Stimulated activated CD4-positive, alpha-beta T cell treated with anti-CD3 and anti-CD28 coated beads, Interleukin-15, amount 100 ng/mL, for 24 hours (primary cell): ENCODE measurements at places on chromosomes 2 and 18.

DNA sequence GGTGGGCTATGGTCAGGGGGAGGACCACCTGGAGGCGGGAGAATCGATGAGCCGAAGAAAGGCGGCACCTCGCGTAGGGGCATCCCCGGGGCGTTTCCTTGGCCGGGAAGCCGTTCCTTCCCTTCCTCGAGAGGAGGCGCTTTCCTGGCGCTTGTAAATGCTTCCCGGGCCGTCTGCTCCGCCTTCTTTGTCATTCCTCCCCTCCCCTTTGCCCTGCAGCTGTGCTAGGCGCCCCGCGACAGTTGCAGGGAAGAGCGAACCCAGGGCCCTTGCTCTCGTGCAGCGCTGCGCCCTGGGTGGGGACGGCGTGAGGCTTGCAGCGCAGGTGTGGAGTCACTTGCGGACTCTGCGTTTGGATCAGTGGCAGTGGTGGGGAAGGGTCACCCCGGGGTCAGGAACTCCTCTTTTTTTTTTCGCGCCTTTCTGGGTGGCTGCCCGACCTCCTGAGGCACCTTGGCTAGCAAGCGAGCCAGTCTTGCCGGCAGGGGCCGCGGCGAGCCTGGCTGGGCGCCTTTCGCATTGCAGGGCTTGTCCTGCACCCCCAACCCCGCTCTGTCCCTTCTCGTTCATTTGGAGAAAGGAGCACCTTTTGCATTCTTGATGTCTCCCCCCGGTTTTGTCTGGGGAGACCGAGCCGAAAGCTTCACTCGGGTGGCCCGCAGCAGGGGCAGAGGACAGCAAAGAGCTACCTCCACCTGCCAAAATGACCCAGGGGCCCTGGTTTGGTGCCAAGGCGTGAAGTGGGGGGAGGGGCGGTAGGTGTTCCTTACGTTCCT, 858 bp downstream of the KCNS3 start:
- DNase-seq: peak; percentile 34

- no peak for DNase-seq
Observed at GRCh38 chr2:44330801-44331200, 30.5 kb downstream of the PREPL start.

- no peak for DNase-seq
Observed at GRCh38 chr2:223635080-223635479, 32.9 kb upstream of the SCG2 start.

GRCh38 chr2:98897746-98898145, 38.3 kb downstream of the CRACDL start:
- DNase-seq: no peak

- DNase-seq: no peak
Observed at GRCh38 chr2:55839182-55839819, 84.3 kb downstream of the EFEMP1 start.

DNA sequence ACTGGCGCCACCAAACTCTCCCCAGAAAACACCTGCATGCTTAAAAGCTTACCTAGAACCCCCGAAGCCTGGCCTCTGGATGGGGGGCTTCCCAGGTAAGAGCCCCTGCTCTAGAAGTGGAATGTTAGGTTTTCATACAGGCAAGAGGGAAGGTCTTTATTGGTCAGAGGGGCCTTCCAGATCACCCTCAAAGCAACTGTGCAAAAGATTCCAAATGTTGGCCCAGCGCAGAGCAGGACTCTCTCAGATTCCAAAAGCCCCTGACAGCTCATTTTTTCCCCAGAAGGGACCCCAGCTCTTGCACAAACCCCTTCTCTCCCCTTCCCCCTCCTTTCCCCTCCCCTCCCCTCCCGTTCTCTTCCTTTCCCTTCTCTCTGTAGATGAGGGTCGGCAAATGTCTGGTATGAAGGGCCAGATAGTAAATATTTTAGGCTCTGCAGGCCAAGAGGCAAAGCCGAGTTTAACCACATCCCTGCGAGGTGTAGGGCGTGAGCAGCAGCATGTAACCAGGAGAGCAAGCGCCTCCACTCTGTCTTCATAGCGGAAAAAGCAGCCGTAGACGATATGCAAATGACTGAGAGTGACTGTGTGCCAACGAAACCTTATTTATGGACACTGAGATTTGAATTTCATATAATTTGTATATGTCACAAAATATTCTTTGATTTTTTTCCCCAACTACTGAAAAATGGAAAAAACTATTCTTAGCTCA, 116.9 kb downstream of the SMAD7 start:
- peak; percentile 81 for DNase-seq

GRCh38 chr18:56252456-56252855, 385.9 kb downstream of the TXNL1 start:
- no peak for DNase-seq

- DNase-seq: peak; percentile 4
Observed at GRCh38 chr18:55587418-55588110, 428 bp downstream of the TCF4 start.

DNA sequence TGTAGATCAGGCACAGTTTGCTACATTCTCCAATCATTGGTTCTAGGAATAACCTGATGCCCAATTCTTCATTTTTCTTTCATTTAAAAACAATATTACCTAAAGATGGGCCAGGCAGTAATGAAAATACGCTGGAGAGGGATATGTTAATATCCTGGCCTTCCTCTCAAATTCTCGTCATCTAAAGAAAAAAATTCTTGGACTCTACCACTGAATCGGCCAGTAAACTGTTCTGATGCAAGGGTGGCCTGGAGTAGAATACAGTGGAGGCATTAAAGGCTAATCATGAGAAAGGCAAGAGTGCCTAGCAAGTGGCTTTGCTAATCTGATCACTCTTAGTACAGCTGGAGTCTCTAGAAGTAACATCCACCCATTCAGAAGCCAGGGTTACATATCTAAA, 157.7 kb downstream of the ANTXR1 start:
- no peak for DNase-seq
